ENCODE measurements at places on chromosomes 6 and 20.

GRCh38 chr6:26475823-26476729 lies 18.3 kb downstream of the BTN2A1 start:
- no peak for DNase-seq

- no peak for DNase-seq
These were observed 56.0 kb downstream of the MAP3K7 start for GRCh38 chr6:90530882-90531281.

DNA sequence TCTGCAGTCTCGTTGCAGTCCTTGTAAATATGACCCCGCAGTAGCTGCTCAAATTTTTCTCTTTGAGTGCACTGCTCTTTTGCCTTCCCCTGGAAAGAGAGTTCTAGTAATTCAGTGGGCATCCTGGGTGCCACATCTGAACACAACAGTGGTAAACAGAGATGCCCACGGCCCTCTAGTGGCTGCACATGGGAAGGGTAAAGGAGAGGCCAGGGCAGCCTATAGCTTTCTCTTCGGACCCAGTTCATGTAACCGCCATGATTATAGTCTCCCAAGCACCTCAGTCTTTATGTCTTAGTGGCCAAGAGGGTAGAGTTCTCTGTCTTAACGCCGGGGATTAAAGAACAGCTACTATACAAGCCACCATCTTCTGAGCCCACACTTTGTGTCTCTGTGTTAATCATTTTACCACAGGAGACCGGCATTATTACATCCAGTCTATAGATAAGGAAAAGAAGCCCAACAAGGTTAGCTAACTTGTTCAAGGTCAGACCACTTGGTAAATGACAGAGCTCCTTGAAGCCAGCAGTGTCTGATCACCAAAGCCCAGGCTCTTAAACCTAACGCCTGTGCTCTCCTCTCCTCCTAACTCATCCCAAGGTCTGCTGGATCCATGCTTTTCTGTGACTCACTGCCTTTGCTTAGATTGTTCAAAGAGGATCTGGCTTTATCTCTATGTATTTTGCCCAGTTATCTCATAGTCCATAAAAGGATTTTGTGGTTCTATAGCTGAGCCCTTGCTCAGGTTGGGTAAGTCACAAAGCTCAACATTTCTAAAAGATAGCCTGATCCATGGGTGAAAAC lies 81.8 kb downstream of the ISM1 start:
- DNase-seq, result peak; percentile 56

DNA sequence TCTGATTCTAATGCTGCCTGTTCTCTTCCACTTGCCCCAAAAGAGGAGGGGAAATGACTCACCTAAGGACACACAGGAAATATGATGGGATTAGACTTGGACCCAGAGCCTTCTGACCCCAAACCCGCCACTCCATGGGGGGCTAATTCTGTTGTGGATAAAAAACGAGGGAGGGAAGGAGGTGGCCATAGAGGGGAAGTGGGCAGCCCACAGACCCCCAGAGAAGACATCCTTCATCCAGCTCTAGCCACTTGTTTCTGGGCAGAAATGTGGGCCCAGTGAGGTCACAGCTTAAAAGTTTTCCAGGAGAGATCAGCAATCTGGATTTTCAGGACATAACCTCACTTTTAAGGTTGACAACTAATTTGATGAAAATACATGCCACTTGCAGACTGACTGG lies 202.1 kb downstream of the ANKRD60 start:
- DNase-seq, result no peak

DNA sequence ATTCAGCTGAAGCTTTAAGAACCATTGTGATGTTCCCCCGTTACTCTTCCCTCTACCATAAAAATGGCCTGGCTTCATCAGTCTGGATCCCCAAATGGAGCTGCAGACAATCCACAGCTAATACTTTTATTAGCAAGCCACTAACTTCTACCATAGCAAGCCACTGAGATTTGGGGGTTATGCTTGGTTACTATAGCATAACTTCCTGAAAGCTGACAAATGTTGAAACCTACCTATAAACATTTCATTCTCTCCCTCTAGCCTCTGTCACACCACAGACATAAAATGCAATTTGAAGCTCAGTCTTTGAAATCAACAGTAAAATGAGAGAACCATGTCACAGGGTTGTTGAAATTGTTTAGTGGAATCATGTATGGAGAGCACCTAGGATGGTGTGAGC lies 3.0 kb upstream of the HTR1E start:
- DNase-seq, result no peak

- no peak for DNase-seq
These were observed 49.8 kb downstream of the KCTD20 start for GRCh38 chr6:36492621-36493020.

Data from NCI-H1092 treated with DMSO at 0.1 percent for 48 hours (cell line).